Left colon (tissue), 2 donors: ENCODE measurements at places on chromosomes 3 and 15. TPM values are rescaled to one million over a fixed set of nuclear protein-coding genes. Genes with fewer than 3 reads are reported as not detected.
A peak's percentile ranks its signal among the peaks of the same experiment; 100 is the strongest.

Gene SI
- total RNA-seq, result 56.4 TPM

Gene WDR48
- total RNA-seq, result 21.6 TPM

Gene QTRT2
- 22.2 TPM for total RNA-seq

Gene DCBLD2
- total RNA-seq, result 8.9 TPM

Gene EOGT
- total RNA-seq, result 14.2 TPM

DNA sequence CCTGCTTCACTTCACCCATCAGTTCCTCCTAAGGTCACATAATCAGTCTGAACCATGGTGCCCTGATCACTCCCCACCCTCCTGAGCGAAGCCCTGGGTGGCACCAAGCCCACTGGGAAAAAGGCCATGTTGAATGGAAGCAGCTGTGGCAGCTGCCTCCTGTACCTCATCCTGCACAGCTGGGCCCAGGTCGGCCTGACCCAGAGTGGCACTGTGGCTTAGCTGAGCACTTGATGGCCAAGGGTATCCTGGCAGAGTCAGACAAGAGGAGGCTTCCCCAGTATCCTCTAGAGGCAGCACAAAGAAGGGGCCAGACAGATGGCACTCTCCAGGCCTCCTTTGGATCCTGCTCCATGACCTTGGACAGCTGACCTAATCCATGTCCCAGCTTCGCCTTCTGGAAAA, 68.4 kb downstream of the TLE3 start:
- DNase-seq, result no peak

DNA sequence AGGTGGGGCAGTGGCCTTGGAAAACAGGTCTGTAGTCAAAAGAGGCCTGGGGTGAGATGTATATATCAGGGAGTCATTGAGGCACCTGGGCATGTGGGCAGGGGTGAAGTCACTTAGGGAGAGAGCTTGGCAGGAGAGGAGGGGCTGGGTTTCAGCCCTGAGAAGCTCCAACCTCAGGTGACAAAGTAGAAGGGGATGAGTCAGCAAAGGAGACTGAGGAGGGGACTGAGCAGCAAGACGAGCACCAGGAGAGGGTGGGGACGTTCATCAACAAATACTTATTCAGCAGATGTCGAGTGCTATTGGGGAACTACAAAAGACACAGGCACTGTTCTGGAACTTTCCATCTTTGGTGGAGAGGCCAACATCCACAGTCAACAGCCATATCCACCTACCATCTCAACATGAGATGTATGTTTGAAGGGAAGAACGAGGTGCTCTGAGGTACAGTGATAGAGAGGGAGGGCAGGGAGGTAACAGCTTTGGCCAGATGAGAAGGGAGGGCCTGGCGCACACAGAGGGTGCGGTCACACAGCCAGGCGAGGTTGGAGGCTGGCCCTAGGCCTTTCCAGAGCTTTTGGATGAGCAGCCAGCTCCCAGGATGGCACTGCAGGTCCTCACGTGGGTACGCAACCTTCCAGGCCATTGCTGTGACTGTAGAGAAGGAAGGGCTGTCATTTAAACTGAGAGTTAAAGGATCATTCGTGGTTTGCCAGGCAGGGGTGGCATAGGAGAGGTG, 45.7 kb downstream of the GLDN start:
- DNase-seq, result no peak

- peak; percentile 66 for DNase-seq
These were observed 27.1 kb downstream of the CPN2 start for GRCh38 chr3:194323785-194324735.

DNA sequence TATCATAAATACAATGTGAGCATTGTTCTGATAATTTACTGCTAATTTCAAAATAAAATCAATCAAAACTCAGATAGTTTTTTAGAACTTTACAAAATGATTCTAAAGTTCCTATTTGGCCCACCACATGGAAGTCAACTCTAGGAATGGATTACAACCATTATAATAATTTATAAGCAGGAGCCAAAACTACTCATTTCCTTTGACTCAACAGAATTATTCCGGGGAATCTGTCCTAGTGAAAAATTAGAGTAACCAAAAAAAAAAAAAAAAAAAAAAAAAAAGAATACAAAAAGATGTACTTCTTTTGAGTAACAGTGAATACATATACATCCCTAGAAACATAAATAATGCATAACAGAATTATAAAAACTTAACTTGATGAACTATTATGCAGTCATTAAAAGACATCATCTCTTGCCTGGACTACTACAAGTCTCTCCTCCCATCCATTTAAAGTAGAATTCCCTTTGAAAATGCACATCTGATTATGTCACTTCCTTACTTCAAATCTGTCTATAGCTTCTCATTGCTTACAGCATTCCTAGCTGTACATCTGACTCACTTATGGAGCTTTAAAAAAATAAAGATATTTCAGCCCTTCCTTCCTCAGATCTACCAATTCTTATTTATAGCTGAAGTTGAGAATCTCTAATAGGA, 43.4 kb downstream of the HDGFL3 start:
- no peak for DNase-seq

GRCh38 chr15:72554471-72555425, 80.6 kb downstream of the ARIH1 start:
- no peak for DNase-seq

GRCh38 chr3:181901626-181902025, 189.9 kb downstream of the SOX2 start:
- no peak for DNase-seq

GRCh38 chr3:121793078-121793477, 41.8 kb downstream of the IQCB1 start:
- no peak for DNase-seq

- DNase-seq, result peak; percentile 46
These were observed 474 bp downstream of the ATP2C1 start for GRCh38 chr3:130894130-130894985.

DNA sequence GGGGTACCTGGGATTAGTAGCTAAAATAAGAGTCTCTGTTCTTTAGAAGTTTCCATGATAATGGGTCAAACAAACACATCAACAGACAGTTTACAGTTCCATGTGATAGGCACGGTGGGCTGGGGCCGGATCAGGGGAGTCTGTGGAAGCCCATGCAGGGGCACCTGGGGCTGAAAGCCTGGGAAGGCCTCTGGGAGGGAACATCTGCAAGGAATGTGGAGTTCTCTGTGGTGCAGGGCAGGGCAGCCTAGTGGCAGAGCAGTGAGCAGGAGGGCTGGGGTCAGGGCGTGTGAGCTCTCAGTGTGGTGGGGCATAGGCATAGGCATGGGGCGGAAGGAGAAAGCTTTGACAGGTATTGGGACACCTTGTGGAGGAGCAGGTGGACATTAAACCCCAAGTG, 207.7 kb upstream of the TRIM42 start:
- no peak for DNase-seq

DNA sequence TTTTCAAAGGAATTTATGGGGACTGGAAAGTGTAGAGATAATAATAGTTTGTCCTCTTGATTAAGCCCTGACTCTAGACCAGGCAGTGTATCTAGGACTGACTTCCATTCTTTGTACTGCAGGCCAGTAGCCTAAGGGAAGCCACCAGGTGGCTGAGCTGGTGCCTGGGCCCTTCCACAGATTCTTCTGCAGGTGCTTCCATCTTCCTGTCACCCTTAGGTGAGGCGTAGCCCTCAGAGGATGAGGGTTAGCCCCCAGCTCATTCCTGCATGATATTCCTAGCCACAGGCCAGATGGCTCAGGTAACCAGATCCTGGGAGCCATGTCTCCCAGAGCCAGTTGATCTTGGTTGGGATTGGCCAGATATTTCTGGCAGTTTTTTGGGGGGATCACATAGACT, 169.0 kb upstream of the IL12A start:
- no peak for DNase-seq

DNA sequence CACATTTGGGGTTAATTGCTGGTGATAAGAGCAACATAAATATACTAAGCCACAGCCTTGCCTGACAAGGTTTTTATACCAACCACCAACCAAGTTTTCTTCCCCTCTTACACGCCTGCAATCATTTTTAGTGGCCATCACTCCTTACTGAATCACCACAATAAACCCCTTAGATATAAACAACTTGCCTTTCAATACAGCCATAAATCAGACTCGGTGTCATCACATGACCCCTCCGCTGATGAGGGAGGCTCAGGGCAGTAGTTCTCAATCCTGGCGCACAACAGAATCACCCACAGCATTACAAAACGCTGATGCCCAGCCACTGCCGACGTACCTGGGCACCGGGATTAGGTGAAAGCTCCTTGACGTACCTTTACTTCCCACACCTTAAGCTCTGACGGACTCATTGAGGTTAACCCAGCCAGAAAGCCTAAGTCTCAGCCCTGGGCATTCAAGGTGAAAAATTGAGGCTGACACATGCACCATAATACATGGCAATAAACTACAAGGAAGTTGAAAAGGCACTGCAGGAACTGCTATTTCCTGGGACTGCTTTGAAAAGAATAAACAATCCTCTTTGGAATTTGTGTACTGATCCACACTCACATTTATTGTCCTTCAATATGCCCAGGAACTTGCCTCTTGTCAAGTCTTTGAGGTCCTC, 17.1 kb downstream of the ADCY5 start:
- DNase-seq, result no peak

DNA sequence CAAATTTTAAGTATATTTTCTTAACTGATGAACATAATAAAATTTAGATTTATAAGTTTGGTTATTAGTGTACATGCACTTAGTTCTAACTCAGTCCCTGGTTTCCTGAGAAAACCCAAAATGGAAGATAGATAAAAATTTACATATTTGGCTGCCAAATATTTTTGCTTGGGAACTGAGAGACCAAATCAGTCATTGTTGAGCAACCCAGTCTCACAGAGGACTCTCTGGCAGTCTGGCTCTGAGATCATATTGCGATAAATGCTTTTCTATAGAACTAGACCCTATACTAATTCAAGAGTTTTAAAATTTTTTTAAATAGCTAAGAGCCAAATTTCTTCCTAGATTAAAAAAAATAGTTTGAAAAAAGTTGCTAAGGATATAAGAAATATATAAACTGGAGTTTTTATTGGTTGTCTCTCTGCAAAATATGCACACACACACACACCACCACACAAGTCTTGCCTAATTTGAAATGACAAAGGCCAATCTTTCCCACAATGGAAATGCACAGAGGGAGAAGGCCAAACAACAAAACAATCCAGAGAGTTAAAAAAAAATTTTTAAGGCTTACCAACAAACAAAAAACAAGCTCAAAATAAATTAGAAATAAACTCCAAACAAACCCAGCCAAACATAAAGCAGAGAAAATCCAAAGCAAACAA, 259.5 kb downstream of the MECOM start:
- no peak for DNase-seq

GRCh38 chr15:56242576-56243162, 1.0 kb downstream of the RFX7 start:
- no peak for DNase-seq

DNA sequence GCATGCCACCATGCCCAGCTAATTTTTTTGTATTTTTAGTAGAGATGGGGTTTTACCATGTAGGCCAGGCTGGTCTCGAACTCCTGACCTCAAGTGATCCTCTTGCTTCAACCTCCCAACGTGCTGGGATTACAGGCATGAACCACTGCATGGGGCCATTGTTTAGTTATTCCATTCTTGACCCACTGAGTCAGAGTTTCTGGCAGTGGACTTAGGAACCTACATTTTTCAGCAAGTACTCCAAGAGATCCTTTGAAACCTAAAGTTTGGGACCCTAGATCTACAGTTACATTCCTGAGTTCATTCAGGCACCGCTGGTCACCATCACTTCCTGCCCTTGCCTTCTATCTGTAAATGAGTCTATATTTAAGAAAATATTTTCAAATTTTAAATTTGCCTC, 1.4 kb upstream of the TNFSF10 start:
- no peak for DNase-seq

- DNase-seq, result no peak
These were observed 140.7 kb upstream of the ARPP21 start for GRCh38 chr3:35498506-35499210.

DNA sequence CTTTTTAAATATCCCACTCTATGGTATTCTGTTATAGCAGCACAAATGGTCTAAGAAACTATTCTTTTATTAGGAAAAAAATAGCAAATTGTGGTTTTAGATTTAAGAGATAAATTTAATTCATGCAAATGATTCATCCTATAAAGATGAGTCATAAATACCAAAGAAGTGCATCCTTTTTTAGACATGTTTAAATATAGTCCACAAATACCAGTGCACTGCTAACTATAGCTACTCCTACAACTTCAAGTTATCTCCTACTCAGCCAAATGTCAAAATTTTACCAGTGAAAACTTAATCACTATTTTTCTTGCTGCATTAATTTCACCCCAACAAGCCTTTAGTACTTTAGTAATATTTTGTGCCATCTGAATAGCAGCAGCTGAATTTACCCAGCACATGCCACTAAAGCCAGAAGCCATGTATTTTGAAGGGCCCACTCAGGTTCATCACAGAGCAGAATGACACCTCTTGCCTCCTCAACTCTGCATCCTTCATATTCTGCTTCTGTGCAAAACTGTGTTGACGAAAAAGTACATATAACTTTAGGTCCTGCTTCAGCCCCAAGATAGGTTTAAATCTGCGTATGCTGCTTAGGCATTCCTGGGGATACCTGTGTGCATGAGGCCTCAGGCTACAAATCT, 24.9 kb downstream of the CX3CR1 start:
- no peak for DNase-seq

DNA sequence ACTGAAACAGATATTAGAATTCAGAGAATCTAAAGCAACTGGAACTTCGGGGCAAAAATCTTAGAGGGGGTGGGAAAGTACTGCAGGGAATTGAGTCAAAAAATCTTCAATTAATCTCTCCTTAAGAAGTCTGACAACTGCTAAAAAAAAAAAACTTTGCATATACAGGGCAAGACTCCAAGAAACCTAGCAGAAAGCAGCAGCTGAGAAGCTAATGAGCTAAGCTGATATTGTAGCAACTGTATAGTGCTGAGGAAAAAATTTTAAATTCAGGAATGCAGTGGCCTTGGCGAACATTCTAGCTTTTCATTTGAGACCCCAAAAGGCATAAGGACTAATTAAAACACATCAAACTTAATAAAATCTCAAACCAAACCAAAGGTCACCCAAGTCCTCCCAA, 113.6 kb downstream of the SCAPER start:
- no peak for DNase-seq

DNA sequence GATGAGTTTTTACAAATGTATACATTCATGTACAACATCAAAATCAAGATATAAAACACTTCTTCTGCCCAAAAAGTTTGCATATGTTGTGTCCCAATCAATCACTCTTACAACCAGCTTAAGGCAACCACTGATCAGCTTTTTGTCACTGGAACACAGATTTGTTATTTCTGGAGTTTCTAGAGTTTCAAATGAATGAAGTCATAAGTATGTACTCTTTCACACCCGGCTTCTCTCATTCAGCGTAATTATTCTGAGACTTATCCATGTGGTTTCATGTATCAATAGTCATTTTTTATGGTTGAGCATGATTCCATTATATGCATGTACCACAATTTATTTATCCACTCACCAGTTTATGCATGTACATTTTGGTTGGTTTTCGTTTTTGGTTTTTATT, 53.0 kb upstream of the CORO2B start:
- no peak for DNase-seq
